Tongue (tissue), 3 donors: ENCODE measurements at places on chromosomes 2 and 18. TPM values are rescaled to one million over a fixed set of nuclear protein-coding genes. Genes with fewer than 3 reads are reported as not detected.

ANKRD53 gene
- 0.31 TPM for total RNA-seq

SCYGR4 gene
- total RNA-seq, result not detected

GPR75 gene
- 0.92 TPM for total RNA-seq

CFAP65 gene
- not detected for total RNA-seq

LINC00305 gene
- not detected for total RNA-seq

CHRNG gene
- total RNA-seq, result 19.5 TPM

IL1B gene
- total RNA-seq, result 0.21 TPM

AGXT gene
- not detected for total RNA-seq

DNA sequence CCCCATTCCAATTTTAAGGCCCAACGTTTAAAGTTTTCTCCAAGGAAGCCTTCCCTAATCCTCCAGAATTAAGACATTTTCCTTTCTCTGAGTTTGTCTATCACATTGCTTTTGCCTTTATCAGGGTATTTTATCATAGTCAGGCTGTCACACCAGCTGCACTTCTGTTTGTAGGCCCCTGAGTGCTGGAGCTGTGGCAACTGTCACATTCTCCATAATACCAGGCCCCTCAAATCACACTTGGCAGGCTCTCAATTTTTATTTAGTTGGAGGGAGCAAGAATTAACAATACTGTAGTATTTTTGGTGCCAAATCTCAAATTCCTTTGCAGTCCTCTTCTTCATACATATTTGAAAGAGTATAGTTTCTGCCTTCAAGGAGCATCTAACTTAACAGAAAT is 122.2 kb downstream of the FSHR start:
- peak; percentile 4 for DNase-seq

- DNase-seq, result peak; percentile 96
Observed at GRCh38 chr2:27071990-27072830, 756 bp upstream of the OST4 start.

DNA sequence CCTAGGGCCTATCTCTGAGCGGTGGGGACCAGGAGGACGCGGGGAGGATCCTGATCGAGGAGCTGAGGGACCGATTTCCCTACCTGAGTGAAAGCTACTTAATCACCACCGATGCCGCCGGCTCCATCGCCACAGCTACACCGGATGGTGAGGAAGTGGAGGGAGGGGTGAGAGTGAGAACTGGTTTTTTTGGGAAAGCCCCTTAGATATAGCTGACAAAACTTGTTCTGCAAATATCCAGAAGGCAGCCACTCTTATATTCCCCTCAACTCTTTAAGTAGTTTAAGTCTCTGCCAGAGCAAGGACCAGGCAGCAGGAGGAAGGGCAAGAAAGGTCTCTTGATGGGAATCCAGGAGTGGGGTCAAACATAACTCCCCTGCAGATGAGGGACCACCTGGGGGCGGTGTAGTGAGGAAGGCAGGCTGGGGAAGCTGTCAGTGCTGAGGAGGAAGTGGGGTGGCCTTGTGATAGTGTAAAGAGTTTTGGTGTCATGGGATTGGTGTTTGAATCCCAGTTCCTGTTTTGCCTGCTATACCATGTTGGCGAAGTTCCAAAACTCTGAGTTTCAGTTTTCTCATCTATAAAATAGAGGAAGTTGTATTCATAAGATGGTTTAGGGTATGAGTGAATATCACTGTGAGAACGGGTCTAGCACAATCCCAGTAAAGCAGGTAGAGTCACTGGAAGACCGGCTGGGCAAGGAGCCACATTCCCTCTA is 3.4 kb downstream of the NAGK start:
- DNase-seq, result peak; percentile 60

GRCh38 chr18:60563082-60563481 is 190.5 kb upstream of the MC4R start:
- no peak for DNase-seq

DNA sequence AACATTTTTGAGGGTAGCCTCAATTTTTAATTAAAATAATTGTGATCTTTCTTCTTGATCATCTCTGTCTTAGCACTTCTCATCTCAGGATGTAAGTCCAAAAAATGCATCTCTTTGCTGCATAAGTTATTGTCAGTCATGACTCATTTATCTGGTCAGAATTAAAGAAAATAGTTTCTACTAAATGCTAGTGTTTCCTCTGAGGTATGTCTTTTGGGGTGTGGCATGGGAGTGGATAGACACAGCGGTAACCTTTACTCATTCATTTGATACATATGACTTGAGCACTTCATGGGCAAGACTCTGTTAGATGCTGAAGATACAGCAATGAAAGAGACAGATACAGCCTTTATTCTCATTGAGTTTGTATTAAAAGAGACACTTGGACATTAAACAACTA is 284.7 kb downstream of the IRS1 start:
- no peak for DNase-seq

DNA sequence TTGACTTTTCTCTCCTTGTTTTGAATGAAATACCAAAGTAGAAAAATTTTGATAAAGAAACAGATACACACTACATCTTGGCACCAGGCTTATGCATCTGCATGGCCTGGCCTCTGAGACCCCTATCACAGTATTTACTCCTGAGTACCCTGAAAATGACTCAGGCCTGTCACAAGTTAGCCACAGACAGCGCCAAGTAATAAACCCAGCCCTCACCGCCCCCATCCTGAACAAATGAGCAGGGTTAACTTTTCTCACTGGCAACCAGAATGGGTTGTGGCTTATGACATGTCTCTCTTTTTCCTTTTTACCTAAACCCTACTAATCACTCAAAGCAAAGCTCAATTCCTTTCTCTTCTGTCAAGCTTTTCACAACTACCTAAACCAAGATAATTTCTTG is 35.3 kb downstream of the SPRED2 start:
- no peak for DNase-seq

DNA sequence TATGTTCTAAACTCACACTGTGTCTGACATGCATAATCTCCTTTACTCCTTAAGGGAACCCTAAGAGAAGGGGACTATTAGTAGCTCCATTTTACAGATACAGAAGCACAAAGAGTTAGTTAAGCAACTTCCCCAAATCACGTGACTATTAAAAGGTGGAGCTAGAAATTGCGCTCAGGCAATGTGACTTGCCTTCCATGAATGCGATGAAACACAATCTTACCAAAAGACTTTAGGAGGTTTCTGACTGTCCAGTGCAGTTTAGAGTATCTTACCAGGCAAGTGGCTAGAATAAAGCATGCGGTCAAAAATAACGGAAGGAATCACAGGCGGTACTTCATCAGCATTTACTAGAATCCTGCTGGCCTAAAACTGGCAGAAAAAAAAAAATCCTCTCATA is 70.4 kb downstream of the ZNF521 start:
- DNase-seq, result no peak

DNA sequence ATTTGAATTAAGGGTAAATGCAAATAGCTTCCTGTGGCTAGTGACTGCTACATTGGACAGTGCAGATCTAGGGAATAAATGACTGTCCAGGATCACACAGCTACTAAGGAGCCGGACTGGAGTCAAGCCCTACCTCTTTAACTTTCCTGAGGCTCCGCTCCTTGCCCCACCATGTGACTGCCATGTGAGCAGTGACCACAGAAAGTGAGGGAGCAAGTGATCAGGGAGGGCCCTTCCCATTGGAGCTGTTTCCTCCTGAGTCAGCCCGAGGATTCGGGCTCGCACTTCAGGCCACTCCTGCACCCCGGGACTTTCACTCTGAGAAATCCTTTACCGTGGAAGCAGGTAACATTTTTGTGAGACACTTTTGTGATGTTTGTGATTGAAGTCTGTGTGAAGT is 198.0 kb downstream of the ANKRD30B start:
- no peak for DNase-seq

DNA sequence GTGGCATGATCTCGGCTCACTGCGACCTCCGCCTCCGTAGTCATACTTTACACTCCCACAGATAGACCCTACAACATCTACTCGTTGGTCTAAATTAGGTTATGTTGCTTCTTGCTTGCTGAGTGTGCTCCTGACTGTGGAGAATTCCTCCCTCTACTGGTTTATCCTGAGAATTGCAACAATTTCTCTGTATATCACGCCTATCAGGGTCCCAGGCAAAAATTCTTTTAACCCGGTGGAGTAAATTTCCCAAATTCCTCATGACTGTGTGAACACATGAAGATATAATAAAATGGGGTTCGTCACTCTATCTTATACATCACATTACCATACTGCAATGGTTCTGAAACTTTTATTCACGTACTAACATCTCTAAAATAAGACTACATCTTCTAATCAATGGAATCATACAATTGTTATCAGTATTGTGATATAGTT is 156.7 kb downstream of the EVA1A start:
- peak; percentile 73 for DNase-seq

- DNase-seq, result no peak
Observed at GRCh38 chr18:9858642-9859041, 27.1 kb upstream of the TXNDC2 start.

GRCh38 chr2:201280191-201281040 is 20.1 kb downstream of the CASP8 start:
- no peak for DNase-seq

- DNase-seq, result no peak
Observed at GRCh38 chr2:218983263-218983933, 1.6 kb downstream of the FEV start.

GRCh38 chr18:59814891-59815290 is 84.9 kb upstream of the PMAIP1 start:
- DNase-seq, result no peak

DNA sequence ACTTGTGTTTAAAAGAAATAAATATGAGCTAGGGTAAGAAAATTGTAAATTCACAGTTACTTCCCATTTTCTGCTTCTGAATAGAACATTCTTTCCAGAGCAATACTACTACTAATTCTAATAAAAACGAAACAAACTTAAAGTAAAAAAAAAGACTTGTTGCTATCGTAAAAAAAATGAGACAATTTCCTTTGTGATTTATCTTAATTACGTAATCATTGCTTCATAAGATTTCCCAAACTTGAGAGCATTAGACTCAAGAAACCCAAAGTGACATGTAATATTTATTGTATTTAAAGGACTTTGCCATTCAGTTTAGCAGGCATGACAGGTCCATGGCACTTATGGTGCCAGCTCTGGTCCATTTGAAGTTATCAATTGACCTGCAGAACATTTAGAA is 153.8 kb downstream of the AQP4 start:
- DNase-seq, result no peak

- peak; percentile 65 for DNase-seq
Observed at GRCh38 chr2:30421604-30422443, 25.2 kb upstream of the LCLAT1 start.

DNA sequence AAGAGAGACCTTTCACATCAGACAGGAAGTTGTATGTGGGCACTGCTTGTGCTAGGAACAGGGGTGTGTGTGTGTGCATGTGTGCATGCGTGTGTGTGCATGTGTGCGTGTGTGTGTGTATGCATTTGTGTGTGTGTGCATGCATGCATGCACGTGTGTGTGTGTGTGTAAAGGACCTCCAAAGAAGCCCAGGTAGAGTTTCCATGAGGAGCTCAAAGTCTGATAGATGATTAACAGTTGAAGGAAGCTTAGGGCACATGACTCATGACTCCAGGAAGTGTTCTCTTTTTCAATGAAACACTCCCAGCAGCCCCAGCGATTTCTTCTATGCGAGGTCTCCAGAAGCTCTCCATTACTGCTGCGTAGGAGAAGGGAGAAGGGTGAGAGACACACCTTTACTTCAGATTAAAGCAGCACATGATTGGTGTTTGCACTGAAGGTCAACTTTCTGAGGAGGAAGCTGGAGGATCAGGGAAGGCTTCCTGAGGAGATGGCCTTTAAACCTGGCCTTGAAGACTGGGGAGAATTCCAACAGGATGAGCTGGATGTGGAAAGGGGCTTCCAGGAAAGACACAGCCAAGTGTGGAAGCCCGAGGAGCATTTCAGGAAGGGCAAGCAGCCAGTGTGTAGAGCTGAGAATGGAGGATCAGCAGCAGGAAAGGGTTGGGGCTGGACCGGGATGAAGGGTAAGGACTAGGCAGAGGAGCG is 77.7 kb downstream of the SMAD4 start:
- no peak for DNase-seq
